ENCODE measurements at places on chromosomes 5 and 9.

GRCh38 chr5:78958672-78959445 lies 26.3 kb downstream of the ARSB start:
- DNase-seq, result no peak
- no peak overlapping the region for H3K4me3 ChIP-seq
- no peaks in the 10 kb centered on the region for H3K27me3 ChIP-seq
- no peaks in the 10 kb centered on the region for H3K4me1 ChIP-seq

DNA sequence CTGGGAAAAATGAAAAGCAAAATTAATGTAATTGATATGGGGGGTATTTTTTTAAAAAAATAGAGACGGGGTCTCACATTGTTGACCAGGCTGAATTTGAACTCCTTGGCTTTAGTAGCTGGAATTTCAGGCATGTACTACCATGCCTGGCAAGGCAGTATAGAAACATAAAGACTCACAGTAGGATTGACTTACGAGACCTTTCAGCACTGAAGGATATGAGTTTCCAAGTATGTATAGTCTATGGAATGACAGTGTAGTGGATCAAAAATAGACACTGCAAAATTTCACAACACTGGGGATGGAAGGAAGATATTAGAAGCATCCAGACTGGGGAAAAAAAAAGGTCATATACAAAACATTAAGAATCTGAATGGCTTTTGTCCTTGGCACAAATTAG lies 6.8 kb downstream of the DCP2 start:
- H3K4me1 ChIP-seq, result peaks cover 45% of the 10 kb centered on the region
- no peak overlapping the region for H3K4me3 ChIP-seq
- H3K36me3 ChIP-seq, result peaks cover 42% of the 10 kb centered on the region
- no peak overlapping the region for H3K27ac ChIP-seq
- no peaks in the 10 kb centered on the region for H3K27me3 ChIP-seq
- DNase-seq, result no peak

DNA sequence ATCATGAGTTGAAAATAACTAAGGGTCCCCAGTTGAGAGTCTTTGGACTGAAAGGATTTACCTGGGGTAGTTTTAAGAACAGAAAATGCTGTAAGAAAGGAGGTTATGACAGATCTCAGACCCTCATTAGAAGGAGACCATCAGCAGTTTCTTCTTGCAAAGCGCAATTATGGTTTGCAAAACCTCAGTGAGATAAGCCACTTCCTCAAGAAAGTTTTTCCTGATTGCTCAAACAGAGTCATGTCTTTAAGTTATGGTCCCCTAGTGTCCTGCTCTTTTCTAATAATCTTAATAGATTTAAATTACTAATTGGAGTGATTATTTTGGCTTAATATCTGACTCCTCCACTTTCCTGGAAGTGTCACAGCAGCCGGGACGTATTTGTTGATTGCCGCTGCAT lies 293.2 kb upstream of the KLF4 start:
- H3K4me1 ChIP-seq, result no peaks in the 10 kb centered on the region
- no peak for DNase-seq
- no peaks in the 10 kb centered on the region for H3K36me3 ChIP-seq
- no peak overlapping the region for H3K4me3 ChIP-seq

DNA sequence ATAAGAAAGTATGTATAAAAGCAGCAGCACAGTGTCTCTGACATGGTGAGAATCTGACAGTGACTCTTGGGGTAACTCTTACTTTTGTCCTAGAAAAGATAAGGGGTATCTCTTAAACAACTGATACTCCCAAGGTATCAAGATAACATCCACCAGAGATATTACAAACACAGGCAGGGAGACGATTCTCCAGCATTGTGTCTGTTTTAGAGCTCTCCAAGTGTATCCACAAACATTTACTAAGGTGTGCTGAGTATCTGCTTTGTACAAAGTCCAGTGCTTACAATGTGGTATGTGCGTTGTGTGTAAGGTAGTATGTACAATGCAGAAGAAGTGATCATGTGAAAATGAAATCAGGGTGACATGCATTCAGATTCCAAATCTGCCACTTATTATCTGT lies 4.4 kb upstream of the TMEM245 start:
- no peak overlapping the region for H3K4me3 ChIP-seq
- H3K4me1 ChIP-seq, result peaks cover 14% of the 10 kb centered on the region
- peaks cover 2% of the 10 kb centered on the region for H3K27me3 ChIP-seq
- H3K27ac ChIP-seq, result no peak overlapping the region
- no peaks in the 10 kb centered on the region for H3K36me3 ChIP-seq
- DNase-seq, result no peak

DNA sequence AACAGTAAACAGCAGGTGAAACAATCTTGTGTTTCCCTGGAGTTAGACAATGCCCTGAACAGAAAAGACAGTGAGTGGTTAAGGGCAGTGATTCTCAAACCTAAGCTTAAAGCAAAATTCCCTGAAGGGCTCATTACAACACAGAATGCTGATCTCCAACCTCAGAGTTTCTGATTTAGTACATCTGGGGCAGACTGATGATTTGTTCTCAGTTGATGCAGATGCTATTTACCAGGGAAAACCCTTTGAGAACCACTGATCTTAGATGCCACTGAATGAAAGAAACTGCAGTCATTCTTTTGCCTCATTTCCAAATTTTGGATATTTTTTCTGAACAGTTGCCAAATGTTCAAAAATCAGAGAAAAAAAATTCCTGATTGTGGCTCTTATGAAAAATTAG lies 18.7 kb upstream of the ADAM19 start:
- H3K27me3 ChIP-seq, result peaks cover 4% of the 10 kb centered on the region
- peaks cover 64% of the 10 kb centered on the region for H3K4me1 ChIP-seq
- DNase-seq, result no peak
